Tracheal epithelial cell (primary cell): ENCODE measurements at places on chromosomes 11 and 22. TPM values are rescaled to one million over a fixed set of nuclear protein-coding genes. Genes with fewer than 3 reads are reported as not detected.

Gene CLCF1
- 3.0 and 8.9 TPM in 2 replicates for total RNA-seq

Gene CASP12
- total RNA-seq, result not detected in 2 replicates

Gene OR4D9
- not detected in 2 replicates for total RNA-seq

Gene TRIOBP
- 49.0 and 54.7 TPM in 2 replicates for total RNA-seq

Gene TSKU
- total RNA-seq, result 14.5 and 23.9 TPM in 2 replicates

Gene SLC6A5
- total RNA-seq, result not detected in 2 replicates

Gene F2
- under 0.01 TPM in 1 of 2 replicates, not detected in the other for total RNA-seq

Gene MS4A4A
- not detected in 2 replicates for total RNA-seq

Gene BIRC3
- 0.85 and 23.9 TPM in 2 replicates for total RNA-seq

Gene EMID1
- total RNA-seq, result 0.96 TPM in 1 of 2 replicates, not detected in the other

Gene APOBEC3F
- 2.1 and 5.3 TPM in 2 replicates for total RNA-seq

Gene NRXN2
- total RNA-seq, result not detected in 2 replicates

Gene TSPAN18
- 0.72 TPM in 1 of 2 replicates, not detected in the other for total RNA-seq

Gene TEX54
- not detected in 2 replicates for total RNA-seq

Gene CASP1
- total RNA-seq, result 16.2 and 34.5 TPM in 2 replicates

Gene PGA3
- total RNA-seq, result not detected in 2 replicates

Gene MIOX
- 0.72 TPM in 1 of 2 replicates, not detected in the other for total RNA-seq

Gene PANX2
- total RNA-seq, result under 0.01 and 0.48 TPM in 2 replicates

Gene BDNF
- 1.4 and 2.1 TPM in 2 replicates for total RNA-seq

Gene CARD18
- total RNA-seq, result not detected in 2 replicates

Gene TMEM138
- 12.8 and 16.8 TPM in 2 replicates for total RNA-seq

Gene IGSF22
- total RNA-seq, result 0.24 and 0.43 TPM in 2 replicates

Gene PATE4
- not detected in 2 replicates for total RNA-seq

Gene INS
- not detected in 2 replicates for total RNA-seq

Gene APOC3
- not detected in 2 replicates for total RNA-seq

Gene ROM1
- 1.4 and 3.0 TPM in 2 replicates for total RNA-seq

Gene UBQLN3
- total RNA-seq, result not detected in 2 replicates

Gene ZC3H12C
- 9.0 and 19.3 TPM in 2 replicates for total RNA-seq

Gene GLYAT
- not detected in 2 replicates for total RNA-seq

Gene DCHS1
- total RNA-seq, result 0.21 and 0.24 TPM in 2 replicates

Gene KRTAP5-1
- total RNA-seq, result not detected in 2 replicates

Gene INSC
- total RNA-seq, result 0.72 and 1.1 TPM in 2 replicates

Gene PRAME
- 0.48 TPM in 1 of 2 replicates, not detected in the other for total RNA-seq

Gene C11orf16
- total RNA-seq, result not detected in 2 replicates

Gene SRRD
- 10.4 and 14.5 TPM in 2 replicates for total RNA-seq

Gene NEFH
- 0.21 and 0.72 TPM in 2 replicates for total RNA-seq

Gene OR4D5
- not detected in 2 replicates for total RNA-seq

Gene THYN1
- total RNA-seq, result 62.9 and 74.7 TPM in 2 replicates

Gene MMP12
- not detected in 2 replicates for total RNA-seq

Gene PRRG4
- total RNA-seq, result 7.2 and 9.8 TPM in 2 replicates

Gene IFITM10
- total RNA-seq, result 1.2 and 1.9 TPM in 2 replicates

Gene SAA1
- total RNA-seq, result 3.2 and 53.7 TPM in 2 replicates

Gene TRIM44
- total RNA-seq, result 4.8 and 22.6 TPM in 2 replicates

Gene CCDC87
- 0.48 TPM in 1 of 2 replicates, not detected in the other for total RNA-seq

Gene ST3GAL4
- 15.4 and 18.5 TPM in 2 replicates for total RNA-seq

Gene RNF141
- total RNA-seq, result 58.3 and 63.9 TPM in 2 replicates

Gene CCDC73
- total RNA-seq, result under 0.01 TPM in 1 of 2 replicates, not detected in the other

Gene PHF21B
- total RNA-seq, result not detected in 2 replicates

Gene TTC28
- total RNA-seq, result 2.2 and 3.2 TPM in 2 replicates
